Endodermal cell (in vitro differentiated cells): ENCODE measurements at places on chromosomes 12 and 14.

GRCh38 chr12:7369274-7369729 lies 65.4 kb downstream of the ACSM4 start:
- H3K27me3 ChIP-seq = no peaks in the 10 kb centered on the region
- no peak for DNase-seq
- peaks cover 3% of the 10 kb centered on the region for H3K4me1 ChIP-seq
- no peak overlapping the region for H3K4me3 ChIP-seq
- no peaks in the 10 kb centered on the region for H3K36me3 ChIP-seq
- no peak overlapping the region for H3K27ac ChIP-seq

GRCh38 chr12:77032406-77032805 lies 33.0 kb downstream of the E2F7 start:
- no peak overlapping the region for H3K27ac ChIP-seq
- H3K27me3 ChIP-seq = no peaks in the 10 kb centered on the region
- H3K4me1 ChIP-seq = no peaks in the 10 kb centered on the region

GRCh38 chr12:131087302-131087818 lies 133.7 kb downstream of the ADGRD1 start:
- H3K27me3 ChIP-seq = no peaks in the 10 kb centered on the region
- no peak overlapping the region for H3K27ac ChIP-seq
- no peaks in the 10 kb centered on the region for H3K4me1 ChIP-seq
- no peaks in the 10 kb centered on the region for H3K36me3 ChIP-seq
- H3K4me3 ChIP-seq = no peak overlapping the region

GRCh38 chr12:57939291-57939690 lies 2.1 kb upstream of the ATP23 start:
- H3K36me3 ChIP-seq = no peaks in the 10 kb centered on the region
- H3K4me1 ChIP-seq = no peaks in the 10 kb centered on the region
- no peak for DNase-seq
- peaks cover 17% of the 10 kb centered on the region for H3K27me3 ChIP-seq
- no peak overlapping the region for H3K4me3 ChIP-seq

GRCh38 chr12:1421091-1421846 lies 173.1 kb downstream of the FBXL14 start:
- no peaks in the 10 kb centered on the region for H3K4me1 ChIP-seq
- peak overlapping the region; percentile 64 for H3K4me3 ChIP-seq
- peaks cover 5% of the 10 kb centered on the region for H3K36me3 ChIP-seq
- no peaks in the 10 kb centered on the region for H3K27me3 ChIP-seq

DNA sequence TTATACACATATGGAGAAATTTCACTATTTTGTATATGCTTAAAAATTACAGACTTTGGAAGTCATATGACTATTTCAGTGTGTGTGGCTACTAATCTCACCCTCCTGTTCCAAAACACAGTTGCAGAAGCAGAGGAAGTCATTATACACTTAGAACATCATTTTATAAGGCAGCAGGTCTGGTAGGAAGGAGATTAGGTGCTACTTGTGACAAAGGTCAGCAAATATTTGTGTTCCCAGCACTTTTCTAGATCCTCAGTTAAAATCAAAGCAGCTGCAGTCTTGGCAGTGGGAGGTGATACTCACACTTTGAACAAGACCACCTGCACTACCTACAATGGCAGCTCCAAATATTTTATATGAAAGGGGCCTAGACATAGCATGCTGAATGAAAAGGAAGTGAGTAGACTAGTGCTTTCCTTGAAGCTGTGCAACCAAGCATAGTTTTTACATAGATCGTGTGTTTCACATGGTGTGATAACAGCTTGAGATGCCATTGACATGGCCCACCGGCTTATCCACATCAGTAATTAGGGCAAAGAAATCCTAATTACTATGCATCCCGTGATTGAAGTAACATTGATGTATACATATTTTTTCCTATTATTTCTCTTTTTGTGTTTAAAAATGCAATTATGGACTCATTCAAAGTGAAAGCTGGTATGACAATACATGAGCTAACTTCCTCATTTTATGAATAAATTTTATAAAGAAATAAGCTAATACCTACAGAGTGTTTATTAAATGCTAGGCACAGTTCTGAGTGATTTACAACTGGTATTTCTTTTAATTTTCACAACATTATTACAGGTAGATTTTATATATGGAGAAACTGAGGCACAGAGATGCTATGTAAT lies 5.3 kb downstream of the GYS2 start:
- H3K4me3 ChIP-seq = no peak overlapping the region
- no peaks in the 10 kb centered on the region for H3K36me3 ChIP-seq
- H3K27me3 ChIP-seq = peaks cover 20% of the 10 kb centered on the region
- no peak overlapping the region for H3K27ac ChIP-seq

GRCh38 chr12:46518729-46519128 lies 146.2 kb upstream of the SLC38A2 start:
- H3K4me1 ChIP-seq = peaks cover 3% of the 10 kb centered on the region
- H3K4me3 ChIP-seq = no peak overlapping the region
- H3K36me3 ChIP-seq = no peaks in the 10 kb centered on the region
- H3K27ac ChIP-seq = no peak overlapping the region

GRCh38 chr14:68896132-68896531 lies 83.0 kb downstream of the ACTN1 start:
- H3K4me3 ChIP-seq = no peak overlapping the region
- peak; percentile 75 for DNase-seq
- H3K27me3 ChIP-seq = no peaks in the 10 kb centered on the region

DNA sequence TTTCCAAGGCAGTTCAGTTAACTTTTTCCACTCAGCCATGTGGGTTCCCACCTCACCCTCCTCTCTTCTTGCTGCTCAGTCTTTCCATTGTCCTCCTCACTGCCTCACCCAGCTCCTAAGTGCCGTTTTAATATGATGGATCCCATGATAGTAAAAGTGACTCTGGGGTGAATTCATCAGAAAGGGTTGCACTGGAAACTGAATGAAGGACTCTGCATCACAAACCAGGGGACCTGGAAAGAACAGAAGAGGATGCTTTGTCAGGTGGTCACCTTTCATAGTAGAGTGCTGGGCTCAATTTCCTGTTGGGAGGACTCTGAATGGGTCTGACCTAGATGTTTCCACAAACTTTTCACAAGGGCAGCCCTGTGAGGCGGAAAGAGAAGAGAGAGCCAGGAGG lies 67.8 kb upstream of the SLC8A3 start:
- no peak overlapping the region for H3K4me3 ChIP-seq
- H3K27me3 ChIP-seq = no peaks in the 10 kb centered on the region

DNA sequence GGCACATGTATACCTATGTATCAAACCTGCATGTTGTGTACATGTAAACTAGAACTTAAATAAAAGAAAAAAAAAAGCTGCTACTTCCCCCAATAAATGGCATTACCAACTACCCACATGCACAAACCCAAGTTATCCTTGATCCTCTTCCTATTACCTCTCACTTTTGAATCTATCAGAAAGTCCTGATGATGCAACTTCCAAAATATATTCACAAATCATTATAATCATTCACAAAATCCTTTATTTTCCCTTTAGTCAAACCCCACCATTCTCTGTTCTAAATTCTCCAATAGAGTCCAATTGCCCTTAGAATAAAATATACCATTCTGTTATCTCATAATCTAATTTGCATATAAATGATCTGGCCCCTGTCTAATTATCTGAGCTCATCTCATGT lies 92.0 kb downstream of the PLEKHG7 start:
- no peaks in the 10 kb centered on the region for H3K4me1 ChIP-seq
- no peak for DNase-seq
- no peaks in the 10 kb centered on the region for H3K27me3 ChIP-seq
- no peak overlapping the region for H3K27ac ChIP-seq
- peaks cover 32% of the 10 kb centered on the region for H3K36me3 ChIP-seq

GRCh38 chr12:128426511-128426910 lies 159.5 kb downstream of the TMEM132C start:
- no peaks in the 10 kb centered on the region for H3K27me3 ChIP-seq
- DNase-seq = no peak
- H3K4me1 ChIP-seq = no peaks in the 10 kb centered on the region
- no peak overlapping the region for H3K27ac ChIP-seq
- H3K36me3 ChIP-seq = no peaks in the 10 kb centered on the region
- H3K4me3 ChIP-seq = no peak overlapping the region

DNA sequence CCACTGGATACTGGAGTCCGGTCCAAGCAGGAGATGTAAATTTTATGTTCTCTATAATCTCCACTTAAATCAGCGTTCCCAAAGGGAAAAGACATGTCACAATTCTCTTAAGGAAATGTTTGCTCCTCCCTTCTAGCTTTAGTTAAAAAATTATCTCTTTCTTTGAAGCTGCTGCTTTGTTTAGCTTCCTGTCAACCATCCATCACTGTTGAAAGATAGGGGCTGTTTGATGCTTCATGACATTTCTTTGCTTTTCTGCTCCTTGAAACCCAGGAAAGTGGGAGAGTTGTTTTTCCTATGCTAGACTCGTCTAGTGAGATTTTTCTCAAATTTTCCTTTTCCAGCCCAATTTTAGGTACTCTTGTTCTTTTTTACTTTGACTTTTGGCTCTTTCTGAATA lies 31.9 kb downstream of the MBIP start:
- no peak overlapping the region for H3K4me3 ChIP-seq
- no peak for DNase-seq
- H3K27me3 ChIP-seq = no peaks in the 10 kb centered on the region
- no peaks in the 10 kb centered on the region for H3K36me3 ChIP-seq
- peaks cover 17% of the 10 kb centered on the region for H3K4me1 ChIP-seq

- H3K36me3 ChIP-seq = no peaks in the 10 kb centered on the region
- H3K4me1 ChIP-seq = no peaks in the 10 kb centered on the region
- H3K27ac ChIP-seq = no peak overlapping the region
- H3K27me3 ChIP-seq = no peaks in the 10 kb centered on the region
Measured at GRCh38 chr12:25119020-25119419, 75.9 kb downstream of the DNAI7 start.

DNA sequence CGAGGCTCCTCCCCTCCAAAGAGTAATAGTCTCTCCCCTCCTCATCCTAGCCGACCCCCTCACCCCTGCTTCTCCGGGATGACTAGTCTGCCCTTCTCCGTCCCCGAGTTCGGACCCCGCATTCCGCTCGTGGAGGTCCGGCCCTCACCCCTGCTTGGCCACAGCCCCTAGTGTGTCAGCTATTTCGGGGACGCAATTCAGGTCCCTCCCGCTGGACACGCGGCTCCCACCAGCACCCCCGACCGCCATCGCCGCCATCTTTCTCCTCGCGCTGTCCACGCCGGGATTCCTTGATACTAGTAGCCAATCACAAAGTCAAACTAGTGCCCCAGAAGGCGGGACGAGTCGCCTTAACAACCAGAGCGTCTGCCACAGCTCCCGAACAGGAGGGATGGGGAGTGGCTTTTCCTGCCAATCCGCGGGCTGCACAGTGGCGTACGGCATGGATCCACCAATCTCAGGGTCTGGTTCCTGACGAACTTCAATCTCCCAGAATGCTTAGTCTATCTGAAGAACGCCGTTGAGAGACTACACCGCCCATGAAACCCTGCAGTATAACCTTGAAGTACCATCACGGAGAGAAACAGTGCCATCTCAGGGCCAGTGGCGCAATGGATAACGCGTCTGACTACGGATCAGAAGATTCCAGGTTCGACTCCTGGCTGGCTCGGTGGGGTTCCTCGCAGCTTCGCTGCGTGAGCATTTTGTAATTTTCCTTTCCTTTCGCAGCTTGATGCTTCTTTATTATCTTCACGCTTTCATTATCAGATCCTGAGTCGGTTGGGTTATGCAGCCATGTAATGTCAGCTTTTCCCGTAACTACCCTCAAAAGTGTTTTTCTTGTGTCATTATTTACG lies at the start of gene PRMT5:
TSS of gene PRMT5 (minus strand) at position 273 of the 857 bp plus-strand sequence. CDS start at position 258, 15 bp downstream.
- peak within 1 kb of the TSS; percentile 64 for H3K27ac ChIP-seq
- no peaks in the 10 kb centered on the region for H3K27me3 ChIP-seq
- H3K4me3 ChIP-seq = peak within 1 kb of the TSS; percentile 92
- peaks cover 13% of the 10 kb centered on the region for H3K4me1 ChIP-seq
- DNase-seq = peak; percentile 99

- no peak overlapping the region for H3K4me3 ChIP-seq
- no peak for DNase-seq
- no peaks in the 10 kb centered on the region for H3K27me3 ChIP-seq
Measured at GRCh38 chr14:43145361-43145760, 1361.7 kb downstream of the FSCB start.

DNA sequence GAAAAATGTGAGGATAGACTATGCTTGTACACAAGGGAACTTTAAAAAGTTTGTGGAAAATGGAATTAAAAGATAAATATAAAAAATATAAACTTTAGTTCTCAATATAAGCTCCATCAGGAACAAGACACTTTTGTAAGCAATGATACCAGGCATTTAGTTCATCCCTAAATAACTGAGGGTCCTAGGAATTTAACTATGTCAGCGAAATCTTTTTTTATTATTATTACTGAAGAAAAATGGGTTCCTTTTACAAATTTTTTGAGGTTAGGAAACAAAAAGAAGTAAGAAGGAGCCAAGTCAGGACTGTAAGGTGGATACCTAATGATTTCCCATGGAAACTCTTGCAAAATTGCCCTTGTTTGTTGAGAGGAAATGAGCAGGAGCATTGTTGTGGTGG lies 102.8 kb downstream of the TRMT5 start:
- peaks cover 19% of the 10 kb centered on the region for H3K36me3 ChIP-seq
- no peaks in the 10 kb centered on the region for H3K4me1 ChIP-seq
- H3K27me3 ChIP-seq = no peaks in the 10 kb centered on the region
- DNase-seq = no peak

- no peaks in the 10 kb centered on the region for H3K27me3 ChIP-seq
- DNase-seq = peak; percentile 81
- no peak overlapping the region for H3K27ac ChIP-seq
- H3K4me3 ChIP-seq = no peak overlapping the region
- H3K4me1 ChIP-seq = peaks cover 8% of the 10 kb centered on the region
Measured at GRCh38 chr14:99415496-99416281, 65.0 kb downstream of the SETD3 start.

GRCh38 chr12:61291647-61292046 lies 968.6 kb upstream of the USP15 start:
- H3K27me3 ChIP-seq = no peaks in the 10 kb centered on the region
- H3K4me3 ChIP-seq = no peak overlapping the region
- no peak for DNase-seq
- no peak overlapping the region for H3K27ac ChIP-seq

GRCh38 chr12:52910248-52910883 lies 5.5 kb upstream of the KRT8 start:
- H3K27ac ChIP-seq = no peak overlapping the region
- peaks cover 21% of the 10 kb centered on the region for H3K4me1 ChIP-seq
- H3K27me3 ChIP-seq = no peaks in the 10 kb centered on the region
- H3K36me3 ChIP-seq = no peaks in the 10 kb centered on the region
- peak; percentile 53 for DNase-seq

GRCh38 chr14:54591866-54592265 lies 24.9 kb downstream of the SAMD4A start:
- H3K27ac ChIP-seq = peak overlapping the region; percentile 76
- H3K4me1 ChIP-seq = no peaks in the 10 kb centered on the region
- no peaks in the 10 kb centered on the region for H3K36me3 ChIP-seq

DNA sequence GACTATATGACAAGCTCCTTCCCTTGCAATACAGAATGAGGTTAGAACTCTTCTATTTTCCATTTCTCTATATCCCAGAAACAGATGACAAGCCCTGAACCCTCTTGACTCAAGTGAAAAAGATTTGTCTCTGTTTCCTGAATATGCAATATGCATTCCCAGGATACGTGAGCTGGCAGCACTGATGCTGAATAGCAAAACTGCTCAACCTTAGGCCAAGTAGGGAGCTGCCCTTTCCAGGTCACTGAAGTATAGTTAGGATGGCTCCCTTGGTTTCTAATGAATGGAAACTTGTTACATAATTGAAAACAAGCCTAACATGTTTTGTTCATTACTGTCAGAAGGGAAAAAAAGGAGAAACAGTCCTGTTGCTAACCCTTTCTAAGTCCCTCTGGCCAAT lies 47.9 kb upstream of the PLEKHG7 start:
- H3K27ac ChIP-seq = no peak overlapping the region
- DNase-seq = no peak
- no peaks in the 10 kb centered on the region for H3K4me1 ChIP-seq
- no peak overlapping the region for H3K4me3 ChIP-seq
- no peaks in the 10 kb centered on the region for H3K27me3 ChIP-seq
- no peaks in the 10 kb centered on the region for H3K36me3 ChIP-seq

- H3K4me1 ChIP-seq = no peaks in the 10 kb centered on the region
- H3K36me3 ChIP-seq = peaks cover 3% of the 10 kb centered on the region
- DNase-seq = no peak
- no peak overlapping the region for H3K4me3 ChIP-seq
- H3K27me3 ChIP-seq = no peaks in the 10 kb centered on the region
Measured at GRCh38 chr12:116068853-116069252, 208.6 kb downstream of the MED13L start.
